ENCODE measurements at places on chromosomes 7 and 10.

DNA sequence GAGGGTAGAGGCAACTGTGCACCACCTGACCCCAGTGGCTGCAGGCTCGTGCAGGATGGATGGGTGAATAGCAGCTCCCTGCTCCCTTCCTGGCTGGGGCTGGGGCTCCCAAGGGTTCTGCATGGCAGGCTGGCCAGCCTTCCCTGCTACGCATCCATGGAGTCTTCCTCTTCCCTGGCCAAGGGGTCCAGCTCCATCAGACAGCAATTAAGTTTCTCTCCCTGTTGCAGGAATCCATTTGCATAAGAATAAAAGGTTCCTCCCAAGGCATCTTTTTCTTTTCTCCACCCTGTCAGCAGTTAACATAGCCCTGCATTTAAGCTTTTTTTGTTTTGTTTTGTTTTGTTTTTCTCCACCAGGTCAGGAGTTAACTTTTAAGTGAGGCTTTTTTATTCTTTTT lies 10.0 kb upstream of the CPA2 start:
- DNase-seq: no peak

GRCh38 chr7:26198133-26198780 lies 2.3 kb downstream of the HNRNPA2B1 start:
- DNase-seq: no peak

GRCh38 chr10:8614054-8614565 lies 559.6 kb downstream of the GATA3 start:
- DNase-seq: no peak

- DNase-seq: no peak
Measured at GRCh38 chr10:59435707-59436106, 73.4 kb upstream of the FAM13C start.

DNA sequence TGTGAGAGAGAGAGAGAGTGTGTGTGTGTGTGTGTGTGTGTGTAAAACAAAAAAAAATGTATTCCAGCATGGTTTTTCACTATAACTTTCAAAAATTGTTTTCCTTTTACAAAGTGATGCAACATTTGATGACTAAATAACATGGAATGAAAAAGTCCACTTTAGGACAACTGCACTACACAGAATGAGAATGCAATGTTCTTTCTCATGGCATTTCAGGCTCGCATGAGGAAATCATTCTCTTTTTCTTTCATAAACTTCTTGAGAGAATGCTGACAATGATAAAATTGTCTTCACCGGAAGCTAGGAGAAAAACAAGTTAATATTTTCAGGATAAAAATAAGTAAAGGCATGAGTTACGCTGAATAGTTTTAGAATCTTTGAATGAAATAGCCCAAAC lies 53.7 kb downstream of the SLC16A12 start:
- no peak for DNase-seq

- peak; percentile 85 for DNase-seq
Measured at GRCh38 chr7:28922624-28923331, 35.4 kb downstream of the TRIL start.

GRCh38 chr7:480531-481218 lies 39.0 kb downstream of the PDGFA start:
- DNase-seq: no peak

- peak; percentile 7 for DNase-seq
Measured at GRCh38 chr10:51892965-51893658, 193.7 kb upstream of the CSTF2T start.

DNA sequence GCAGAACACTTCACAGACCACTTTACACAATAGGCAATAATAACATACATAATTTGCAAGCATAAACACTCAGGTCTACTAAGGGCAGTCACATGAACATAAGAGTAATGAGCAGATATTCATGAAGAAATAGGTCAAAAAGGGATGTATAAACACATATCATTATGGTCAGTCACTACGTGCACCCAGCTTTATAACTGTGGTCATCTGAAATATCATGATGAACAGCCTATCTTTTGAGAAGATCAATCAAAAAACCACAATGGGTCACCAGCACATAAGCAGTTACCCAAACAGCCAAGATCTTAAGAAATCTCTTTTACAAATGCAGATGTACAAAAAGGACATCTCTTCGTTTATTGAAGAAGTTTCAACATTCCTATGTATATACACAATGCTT lies 35.5 kb upstream of the DRGX start:
- no peak for DNase-seq

- peak; percentile 10 for DNase-seq
Measured at GRCh38 chr10:34766266-34766600, 48.9 kb downstream of the PARD3 start.

All from NCI-H748 treated with DMSO at 0.1 percent for 48 hours (cell line).